NCI-H774 (cell line): ENCODE measurements at places on chromosomes 1 and 21.

DNA sequence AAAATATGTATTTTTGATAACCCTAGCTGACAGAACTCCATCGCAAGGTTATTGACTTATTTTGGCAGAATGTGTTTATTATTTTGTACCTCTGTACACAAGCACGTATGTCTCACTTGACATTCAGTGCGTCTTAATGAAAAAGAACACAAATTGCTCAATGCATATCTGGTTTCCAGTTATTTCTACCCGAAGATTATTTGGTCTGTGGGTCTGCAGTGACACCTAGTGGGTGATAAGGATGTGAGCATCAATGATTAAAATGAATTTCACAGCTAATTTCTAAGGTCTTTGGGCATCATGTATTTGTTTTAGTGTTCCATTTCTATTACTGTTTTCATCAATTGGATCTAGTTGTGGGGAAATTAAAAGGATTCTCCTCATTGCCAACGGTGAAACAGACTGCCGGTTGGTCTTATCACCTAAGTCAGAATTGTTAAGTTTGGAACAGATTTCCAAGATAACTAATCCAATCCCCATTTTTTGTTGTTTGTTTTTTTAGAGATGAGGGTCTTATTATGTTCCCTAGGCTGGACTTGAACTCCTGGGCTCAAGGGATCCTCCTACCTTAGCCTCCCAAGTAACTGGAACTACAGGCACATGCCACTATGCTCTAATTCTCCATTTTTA is 13.9 kb downstream of the DDX20 start:
- peak; percentile 27 for DNase-seq

GRCh38 chr1:150808846-150809245 is 786 bp upstream of the CTSK start:
- DNase-seq, result no peak

GRCh38 chr1:184664661-184665060 is 90.0 kb downstream of the EDEM3 start:
- DNase-seq, result no peak

DNA sequence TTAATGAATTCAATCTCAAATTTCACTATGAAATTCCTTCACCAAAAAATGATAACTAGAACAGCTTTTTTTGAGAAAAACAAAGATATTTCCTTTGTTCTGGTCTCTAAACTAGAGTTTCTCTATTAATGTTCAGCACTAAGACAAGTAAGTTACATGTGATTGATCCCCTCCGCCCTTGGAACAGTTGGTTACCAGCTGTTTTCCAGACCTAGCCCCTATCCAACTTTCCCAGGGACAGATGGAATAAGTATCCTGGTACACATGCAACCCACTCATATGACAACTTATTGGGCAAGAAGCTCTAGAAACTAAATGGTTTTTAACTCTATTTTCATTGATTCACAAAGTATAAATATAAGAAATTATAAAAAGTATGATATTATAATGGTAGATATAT is 140.4 kb downstream of the COP1 start:
- no peak for DNase-seq

DNA sequence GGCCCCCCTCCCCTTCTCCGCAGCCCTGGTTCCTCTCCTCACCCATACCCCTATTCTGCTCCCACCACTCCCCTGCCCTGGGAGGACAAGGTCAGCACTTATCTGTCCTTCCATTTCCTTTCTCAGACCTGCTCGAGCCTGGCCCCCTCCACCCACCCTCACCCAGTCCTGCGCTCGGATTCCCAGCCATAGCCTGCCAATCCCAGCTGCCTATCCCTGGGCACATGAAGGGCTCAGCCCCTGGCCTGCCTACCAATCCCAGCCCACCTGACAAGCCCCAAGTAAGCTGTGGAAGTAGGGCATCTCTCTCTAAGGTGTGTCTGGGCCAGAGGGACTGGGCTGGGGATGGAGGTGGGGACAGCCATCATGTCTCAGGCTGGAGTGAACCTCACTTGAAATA is 5.4 kb downstream of the BLACAT1 start:
- DNase-seq, result no peak

DNA sequence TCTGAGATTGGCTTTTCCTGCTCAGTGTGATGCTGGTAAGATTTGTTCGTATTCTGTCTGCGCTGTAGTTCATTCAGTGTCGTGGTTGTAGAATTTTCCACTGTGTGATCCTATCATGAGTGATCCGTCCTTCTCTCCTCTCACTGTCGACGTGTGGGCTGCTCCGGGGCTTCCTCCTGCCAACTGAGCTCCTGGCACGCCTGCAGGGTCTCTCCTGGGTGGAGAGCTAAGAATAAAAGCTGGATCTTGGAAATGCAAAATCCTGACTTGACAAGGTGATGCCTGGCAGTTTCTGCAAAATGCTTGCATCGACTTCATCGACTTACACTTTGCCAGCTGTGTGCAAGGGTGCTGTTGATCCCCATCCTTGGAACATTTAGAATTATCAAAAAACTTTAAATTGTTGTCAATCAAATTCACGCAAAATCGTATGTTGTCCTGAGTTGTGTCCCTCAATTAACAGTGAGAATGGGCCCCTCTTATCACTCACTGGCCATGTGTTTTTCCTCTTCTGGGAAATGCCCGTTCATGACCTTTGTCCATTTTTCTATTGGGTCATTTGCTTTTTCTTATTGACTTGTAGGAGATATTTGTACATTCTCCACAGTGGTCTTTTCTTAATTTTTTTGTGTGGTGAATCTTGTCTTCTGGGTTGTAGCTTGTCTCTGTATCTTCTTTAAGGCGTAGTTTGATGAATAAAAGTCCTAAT is 125.5 kb downstream of the CRYAA start:
- DNase-seq, result no peak

DNA sequence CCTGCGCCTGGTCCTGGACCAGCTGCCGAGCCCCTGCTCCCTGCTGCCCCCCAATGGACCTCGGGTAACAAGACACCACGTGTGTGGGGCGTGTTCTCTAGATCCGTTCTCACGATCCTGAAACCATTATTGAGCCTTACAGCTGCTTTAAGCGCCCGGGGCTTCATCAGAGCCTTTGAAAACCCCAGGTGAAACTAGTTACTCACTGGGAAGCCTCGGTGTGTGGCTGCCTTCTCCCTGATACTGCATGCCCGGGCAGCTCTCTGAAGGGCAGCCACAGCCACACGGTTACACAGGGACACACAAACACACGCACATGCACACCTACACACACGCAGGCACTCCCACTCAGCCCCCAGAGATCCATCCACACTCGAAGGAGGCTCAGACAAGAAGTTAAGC is 5.3 kb downstream of the HES2 start:
- no peak for DNase-seq

- no peak for DNase-seq
These were observed 15.2 kb downstream of the PRR9 start for GRCh38 chr1:153232553-153232952.

DNA sequence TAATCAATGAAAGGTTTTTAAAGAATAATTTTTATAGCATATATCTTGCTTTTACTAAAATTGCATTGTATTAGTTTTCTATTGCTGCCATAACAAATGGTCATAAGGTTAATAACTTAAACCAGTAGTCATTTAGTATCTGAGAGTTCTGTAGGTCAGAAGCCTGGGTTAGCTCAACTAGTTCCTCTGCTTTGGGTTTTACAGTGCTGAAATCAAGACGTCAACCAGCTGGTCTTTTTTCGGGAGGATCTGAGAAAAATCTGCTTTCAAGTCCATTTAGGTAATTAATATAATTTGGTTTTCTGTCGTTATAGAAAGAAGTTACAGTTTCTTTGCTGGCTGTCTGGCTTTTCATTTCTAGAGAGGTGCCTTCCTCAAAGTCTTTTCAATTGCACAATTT is 577.7 kb downstream of the MRPL39 start:
- DNase-seq, result no peak

DNA sequence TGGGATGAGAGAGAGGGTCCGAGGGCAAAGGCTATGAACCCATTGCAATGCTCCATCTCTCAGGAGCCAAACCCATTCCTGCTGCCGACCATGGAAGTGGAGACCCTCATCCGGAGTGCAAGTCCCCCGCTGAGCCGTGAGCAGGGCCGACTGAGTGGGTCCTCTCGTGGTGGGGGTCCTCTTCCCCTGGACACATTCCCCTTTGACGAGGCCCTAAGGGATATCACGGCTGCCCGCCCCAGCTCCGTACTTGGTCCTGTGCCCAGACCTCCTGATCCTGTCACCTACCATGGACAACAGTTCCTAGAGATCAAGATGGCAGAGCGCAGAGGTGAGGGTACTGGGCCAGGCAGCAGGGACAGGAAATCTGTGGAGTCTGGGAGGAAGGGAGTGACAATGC is 11.0 kb downstream of the HYI start:
- DNase-seq, result no peak

DNA sequence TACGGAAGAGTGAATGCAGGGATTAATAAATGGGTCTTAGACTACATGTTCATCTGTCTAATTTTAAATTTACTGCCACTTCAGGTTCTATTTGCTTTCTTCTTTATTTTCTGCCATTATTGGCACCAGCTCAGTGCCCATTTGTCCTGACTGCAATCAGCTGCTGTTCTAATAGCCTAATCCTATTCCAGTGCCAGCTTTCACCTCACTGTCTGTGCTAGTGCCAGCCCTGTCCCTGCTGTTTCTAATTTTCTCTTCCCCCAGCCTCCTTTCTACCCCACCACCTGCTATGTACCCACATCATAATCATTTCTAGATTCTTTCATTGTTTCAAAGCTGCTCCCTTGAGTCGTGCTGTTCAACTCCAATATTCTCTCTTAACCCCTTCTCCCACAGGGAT is 86.4 kb downstream of the KCNK1 start:
- peak; percentile 82 for DNase-seq

DNA sequence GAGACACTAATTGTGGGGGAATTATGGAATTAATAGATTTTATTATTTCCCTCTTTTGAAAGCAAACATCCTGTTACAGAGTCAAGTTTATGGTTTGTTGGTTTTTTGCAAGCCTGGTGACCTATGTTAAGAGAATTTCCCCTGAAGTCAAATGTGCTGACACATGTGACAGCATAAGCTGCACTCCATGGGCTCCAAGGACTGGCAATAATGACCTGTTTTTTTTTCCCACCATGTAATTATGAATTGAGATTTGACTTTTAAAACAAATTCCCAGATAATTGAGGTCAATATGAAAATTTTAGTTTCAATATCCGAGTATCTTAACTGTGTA is 242.5 kb upstream of the SGIP1 start:
- no peak for DNase-seq

- no peak for DNase-seq
These were observed 109.0 kb downstream of the SDCCAG8 start for GRCh38 chr1:243364866-243365265.

DNA sequence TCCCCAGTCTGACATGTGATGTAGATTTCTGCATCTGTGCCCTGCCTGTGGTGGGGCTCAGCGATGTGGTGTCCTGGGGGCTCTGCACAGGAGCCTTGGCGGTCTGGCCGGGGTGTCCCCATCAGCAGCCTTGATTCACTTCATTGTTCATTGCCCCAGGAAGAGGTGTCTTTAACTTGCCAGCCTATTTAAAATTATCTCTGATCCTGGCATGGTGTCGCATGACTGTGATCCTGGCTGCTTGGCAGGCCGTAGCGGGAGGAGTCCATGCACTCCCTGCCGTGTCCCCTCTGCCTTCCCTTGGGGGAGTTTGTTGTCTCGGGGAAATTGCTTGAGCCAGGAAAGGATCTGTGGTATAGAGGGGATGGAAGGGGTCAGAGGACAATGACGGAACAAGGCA is 59.9 kb downstream of the TRIM11 start:
- DNase-seq, result no peak

DNA sequence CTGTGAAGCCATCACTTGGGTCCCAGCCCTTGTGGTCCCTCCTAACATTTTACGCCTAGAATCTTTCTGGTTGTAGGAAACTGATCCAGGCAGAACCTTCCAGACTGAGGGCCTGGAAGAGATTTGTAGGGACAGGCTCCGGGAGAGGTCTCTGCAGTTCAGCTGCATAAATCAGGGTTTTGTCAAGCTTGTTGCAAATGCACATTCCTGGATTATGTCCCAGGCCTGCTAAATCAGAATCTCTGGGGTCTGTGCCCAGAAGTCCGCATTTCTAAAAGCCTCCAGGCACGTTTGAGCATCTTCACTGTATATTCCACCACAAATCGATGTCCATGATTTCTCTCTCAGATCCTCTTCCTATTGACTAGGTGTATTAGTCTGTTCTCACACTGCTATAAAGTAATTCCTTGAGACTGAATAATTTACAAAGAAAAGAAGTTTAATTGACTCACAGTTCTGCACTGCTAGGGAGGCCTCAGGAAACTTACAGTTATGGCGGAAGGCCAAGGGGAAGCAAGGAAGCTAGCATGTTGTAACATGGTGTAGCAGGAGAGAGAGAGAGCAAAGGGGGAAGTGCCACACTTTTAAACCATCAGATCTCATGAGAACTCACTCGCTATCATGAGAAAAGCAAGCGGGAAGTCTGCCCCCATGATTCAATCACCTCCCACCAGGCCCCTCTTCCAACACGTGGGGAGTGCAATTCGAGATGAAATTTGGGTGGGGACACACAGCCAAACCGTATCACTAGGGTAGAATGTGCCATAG is 1.2 kb upstream of the FHAD1 start:
- DNase-seq, result no peak

DNA sequence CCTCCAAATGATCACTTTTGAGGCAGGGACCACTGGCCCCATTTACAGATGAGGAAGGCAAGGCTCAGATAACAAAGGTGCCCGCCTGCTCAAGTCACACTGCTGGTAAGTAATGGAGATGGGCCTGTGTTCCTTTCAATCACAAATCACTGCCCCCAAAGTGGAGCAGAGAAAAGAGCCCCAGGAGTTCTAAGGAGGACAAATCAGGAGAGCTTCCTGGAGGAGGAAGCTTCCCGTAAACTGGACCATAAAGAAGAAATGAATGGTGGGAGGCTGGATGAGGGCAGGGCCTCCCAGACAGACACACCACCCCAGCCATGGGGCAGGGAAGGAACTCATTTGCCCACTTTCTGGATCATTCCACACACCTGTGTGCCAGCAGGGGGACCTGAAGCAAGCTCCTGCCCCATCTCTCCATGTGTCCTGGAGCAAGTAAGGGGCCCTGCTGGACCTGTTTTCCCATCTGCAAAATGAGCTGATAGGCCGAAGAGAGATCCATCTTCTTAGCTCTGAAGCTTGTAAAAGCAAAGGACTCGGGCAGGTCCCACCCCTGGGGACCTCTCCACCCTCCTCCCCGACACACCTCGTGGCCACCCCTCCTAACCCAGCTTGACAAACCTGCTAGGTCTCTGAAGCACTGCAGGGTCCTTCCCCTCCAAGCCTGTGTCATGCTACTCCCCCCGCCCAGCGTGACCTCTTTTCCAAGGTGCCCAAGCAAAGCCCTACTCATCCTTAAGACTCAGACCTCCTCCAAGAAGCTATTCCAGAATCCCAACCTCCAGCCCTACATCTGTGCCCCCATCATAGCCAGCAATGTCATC is 5.5 kb downstream of the LAPTM5 start:
- no peak for DNase-seq
